ENCODE measurements at places on chromosomes 3 and 15. TPM values are rescaled to one million over a fixed set of nuclear protein-coding genes. Genes with fewer than 3 reads are reported as not detected.

DNA sequence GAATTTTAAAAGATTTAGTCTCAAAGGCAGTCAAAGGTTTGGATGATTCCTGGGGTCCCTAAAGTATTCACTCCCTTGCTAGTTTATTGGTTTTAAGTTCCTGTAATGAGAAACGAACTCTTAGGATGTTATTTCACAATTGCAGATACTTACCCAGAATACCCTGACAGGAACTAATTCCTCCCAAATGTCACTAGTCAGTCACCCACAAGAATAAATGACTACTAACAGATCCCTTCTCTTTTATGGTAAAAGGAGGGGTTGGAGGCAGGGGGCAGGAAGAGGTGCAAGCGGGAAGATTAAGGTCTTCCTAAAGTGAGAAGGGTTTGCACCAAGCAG, 174.2 kb upstream of the SLC2A2 start:
- peaks cover 2% of the 10 kb centered on the region for H3K4me1 ChIP-seq
- H3K36me3 ChIP-seq = no peaks in the 10 kb centered on the region
- no peaks in the 10 kb centered on the region for H3K27me3 ChIP-seq
- no peak overlapping the region for H3K4me3 ChIP-seq
- DNase-seq = no peak

GRCh38 chr15:50137330-50137761, 18.3 kb upstream of the ATP8B4 start:
- H3K27me3 ChIP-seq = no peaks in the 10 kb centered on the region
- DNase-seq = peak; percentile 99
- peak overlapping the region; percentile 87 for H3K27ac ChIP-seq
- H3K4me3 ChIP-seq = no peak overlapping the region
- H3K4me1 ChIP-seq = peaks cover 13% of the 10 kb centered on the region

- peaks cover 31% of the 10 kb centered on the region for H3K36me3 ChIP-seq
- H3K27me3 ChIP-seq = no peaks in the 10 kb centered on the region
- peaks cover 5% of the 10 kb centered on the region for H3K4me1 ChIP-seq
- no peak overlapping the region for H3K27ac ChIP-seq
- DNase-seq = no peak
Observed at GRCh38 chr15:79314811-79315210, 3.9 kb downstream of the TMED3 start.

DNA sequence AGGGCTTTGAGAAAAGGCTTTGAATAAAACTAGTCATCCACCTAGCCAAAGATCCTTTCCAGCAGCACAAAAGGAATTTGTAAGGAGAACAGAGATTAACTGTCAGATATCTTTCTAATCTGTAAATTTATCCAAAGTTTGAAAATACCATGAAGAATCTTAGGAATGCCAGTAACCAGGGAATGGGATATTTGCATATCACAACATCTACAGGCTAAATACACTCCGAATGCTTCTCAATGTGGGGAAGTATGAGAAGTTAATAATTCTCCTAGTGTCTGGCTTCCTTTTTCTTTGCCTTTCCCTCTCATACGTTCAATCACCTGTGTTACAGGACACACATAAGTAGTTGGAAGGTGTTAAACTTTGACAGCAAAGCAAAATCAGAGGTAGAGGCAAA, 7.8 kb downstream of the ANAPC13 start:
- no peak overlapping the region for H3K27ac ChIP-seq
- no peak for DNase-seq
- no peak overlapping the region for H3K4me3 ChIP-seq
- H3K36me3 ChIP-seq = peaks cover 10% of the 10 kb centered on the region
- H3K27me3 ChIP-seq = no peaks in the 10 kb centered on the region

- DNase-seq = no peak
- H3K4me3 ChIP-seq = no peak overlapping the region
- no peaks in the 10 kb centered on the region for H3K4me1 ChIP-seq
- H3K36me3 ChIP-seq = no peaks in the 10 kb centered on the region
Observed at GRCh38 chr15:25742041-25742730, 120.9 kb downstream of the ATP10A start.

GRCh38 chr3:191499307-191500080, 38.5 kb downstream of the PYDC2 start:
- H3K27me3 ChIP-seq = no peaks in the 10 kb centered on the region
- peak overlapping the region; percentile 25 for H3K4me3 ChIP-seq
- DNase-seq = peak; percentile 43
- no peaks in the 10 kb centered on the region for H3K4me1 ChIP-seq
- H3K36me3 ChIP-seq = no peaks in the 10 kb centered on the region

- no peaks in the 10 kb centered on the region for H3K36me3 ChIP-seq
- DNase-seq = no peak
- no peak overlapping the region for H3K4me3 ChIP-seq
- no peak overlapping the region for H3K27ac ChIP-seq
- no peaks in the 10 kb centered on the region for H3K4me1 ChIP-seq
Observed at GRCh38 chr15:32119694-32120330, 89.5 kb downstream of the CHRNA7 start.

TTLL13 gene
- not detected for total RNA-seq

CERS3 gene
- total RNA-seq = not detected

SLCO2A1 gene
- under 0.01 TPM for total RNA-seq
